Ovary (tissue), 10 donors: ENCODE measurements at places on chromosomes 5 and 9.

DNA sequence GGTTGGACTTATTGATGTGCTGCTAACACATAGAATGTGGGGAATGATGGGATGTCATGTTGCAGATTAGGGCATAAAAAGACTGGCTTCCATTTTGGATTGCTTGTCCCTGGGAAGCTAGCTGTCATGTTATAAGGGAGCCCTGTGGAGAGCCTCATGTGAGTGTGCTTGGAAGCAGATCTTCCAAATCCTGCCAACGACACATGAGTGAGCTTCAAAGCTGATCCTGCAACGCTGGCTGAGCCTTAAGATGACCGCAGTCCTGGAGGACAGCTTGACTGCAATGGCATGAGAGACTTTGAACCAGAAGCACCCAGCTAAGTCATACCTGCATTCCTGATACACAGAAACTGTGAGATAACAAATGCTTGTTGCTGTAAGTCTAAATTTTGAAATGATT lies 63.6 kb downstream of the NRG2 start:
- DNase-seq: no peak

DNA sequence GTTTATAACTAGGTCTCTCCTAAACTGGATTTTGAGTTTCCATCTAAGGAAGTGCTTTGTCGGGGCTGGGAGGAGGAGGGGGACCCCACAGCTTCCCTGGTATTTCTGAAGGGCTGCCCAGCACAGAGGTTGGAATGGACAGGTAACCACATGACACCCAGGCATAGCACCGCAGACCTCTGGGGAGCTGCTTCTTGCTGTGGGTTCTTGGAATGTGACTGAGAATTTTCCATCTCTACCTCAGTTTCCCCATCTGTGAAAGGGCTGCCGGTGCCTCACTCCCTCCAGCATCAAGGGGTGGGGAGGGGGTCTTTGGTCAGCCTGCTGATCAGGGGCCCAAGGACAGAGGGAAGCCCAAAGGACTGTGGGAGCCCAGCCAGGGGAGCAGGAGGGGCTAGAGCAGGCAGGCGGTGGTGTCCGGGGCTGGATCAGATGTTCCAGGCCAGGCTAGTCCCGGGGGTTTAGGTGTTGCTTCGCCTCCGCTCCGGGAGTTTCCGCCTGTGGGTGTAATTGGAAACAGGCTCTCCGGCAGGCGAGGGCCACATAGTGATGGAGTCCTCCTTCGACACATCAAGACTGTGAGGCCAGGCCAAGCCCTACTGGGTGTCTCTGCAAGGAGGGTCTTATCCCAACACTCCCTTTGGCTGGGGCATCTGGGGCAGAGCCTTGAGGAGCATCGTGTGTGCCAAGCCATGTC lies 3.3 kb downstream of the OLFML2A start:
- peak; percentile 59 for DNase-seq

- no peak for DNase-seq
Observed at GRCh38 chr5:73640861-73641320, 14.9 kb downstream of the ARHGEF28 start.

GRCh38 chr5:115064380-115064779 lies 105.3 kb downstream of the TRIM36 start:
- no peak for DNase-seq

DNA sequence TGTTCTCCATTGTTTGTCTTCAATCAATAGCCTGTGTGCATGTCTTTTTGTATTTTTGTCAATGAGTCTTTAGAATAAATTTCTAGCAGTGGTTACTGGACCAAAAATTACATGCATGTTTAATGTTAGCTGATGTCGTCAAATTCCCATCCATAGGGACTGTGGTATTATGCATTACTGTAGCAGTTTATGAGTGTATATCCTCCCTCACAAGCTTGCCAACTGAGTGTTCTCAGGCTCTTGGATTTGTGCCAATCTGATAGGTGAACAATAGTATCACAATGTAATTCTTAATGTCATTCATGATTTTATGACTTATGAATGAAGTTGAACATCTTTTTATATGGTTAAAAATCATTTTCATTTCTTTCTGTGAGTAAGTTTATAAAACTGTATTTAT lies 13.0 kb downstream of the SNX24 start:
- no peak for DNase-seq

DNA sequence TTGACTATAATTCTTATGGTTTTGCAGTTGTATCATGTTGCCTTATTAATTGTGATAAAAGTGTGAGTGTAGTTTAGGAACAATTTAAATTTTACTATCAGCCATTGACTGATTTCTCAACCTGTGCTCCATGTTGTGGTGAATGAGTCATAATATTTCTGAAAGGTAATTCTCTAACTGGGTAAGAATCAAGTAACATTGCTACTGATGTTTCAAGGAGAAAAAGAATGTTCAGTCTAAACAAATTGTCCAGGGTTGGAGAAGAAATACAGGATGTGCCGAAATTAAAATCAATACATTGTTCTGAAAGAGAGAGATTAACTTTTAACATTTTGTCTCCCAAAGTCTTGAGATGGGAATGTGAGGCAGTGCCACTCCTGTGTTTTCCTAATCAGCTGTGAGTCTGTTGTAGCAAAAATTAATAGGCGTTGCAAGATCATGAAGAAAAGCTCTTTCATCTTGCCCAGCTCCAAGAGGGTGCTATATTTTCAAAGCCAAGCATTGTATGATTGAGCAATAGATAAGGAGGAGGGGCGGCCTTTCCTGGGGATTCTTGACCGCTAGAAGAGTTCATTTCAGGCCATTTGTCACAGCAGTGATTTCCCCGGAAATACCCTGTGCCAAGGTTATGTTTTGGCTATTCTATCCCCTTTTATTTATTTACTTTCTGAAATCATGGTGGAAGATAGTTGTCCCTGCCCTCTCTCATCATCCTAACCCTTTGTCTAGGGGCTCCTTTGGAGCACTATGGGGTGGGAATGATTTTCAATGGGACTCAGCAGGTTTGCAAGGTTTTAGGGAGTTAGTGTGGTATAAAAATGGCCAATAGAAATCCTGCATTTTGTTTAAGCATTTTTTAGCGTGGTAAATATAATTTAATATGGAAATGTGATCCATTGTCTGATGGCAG lies 151.6 kb downstream of the FOCAD start:
- no peak for DNase-seq

DNA sequence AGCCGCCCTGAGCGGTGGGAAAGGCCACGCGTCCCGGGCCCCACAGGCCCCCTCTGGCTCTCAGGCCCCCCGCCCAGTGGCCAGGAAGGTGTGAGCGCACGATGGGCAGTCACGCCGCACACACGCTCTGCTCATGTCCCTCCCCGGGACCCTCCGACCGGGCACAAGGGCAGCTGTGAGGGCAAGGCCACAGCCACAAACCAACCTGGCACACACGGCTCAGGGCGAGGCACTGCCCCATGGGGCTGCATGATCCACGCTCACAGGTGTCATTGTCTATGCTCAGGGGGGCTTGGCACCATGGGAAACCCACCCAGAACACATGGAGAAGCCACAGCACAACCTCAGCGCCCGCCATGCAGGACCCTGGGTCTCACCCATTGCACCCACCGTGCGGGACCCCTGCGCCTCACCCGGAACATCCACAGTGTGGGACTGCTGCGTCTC lies 51.3 kb downstream of the SLC12A7 start:
- no peak for DNase-seq

- DNase-seq: no peak
Observed at GRCh38 chr5:60287174-60287771, 393.7 kb upstream of the PDE4D start.

- DNase-seq: peak; percentile 72
Observed at GRCh38 chr5:6713274-6714225, at the start of gene TENT4A. Gene TENT4A (plus strand): TSS chr5:6713432. CDS start chr5:6713984, 552 bp downstream.

- DNase-seq: no peak
Observed at GRCh38 chr5:148820461-148821395, 5.7 kb upstream of the ADRB2 start.
